ENCODE measurements at places on chromosomes 7 and 10.

DNA sequence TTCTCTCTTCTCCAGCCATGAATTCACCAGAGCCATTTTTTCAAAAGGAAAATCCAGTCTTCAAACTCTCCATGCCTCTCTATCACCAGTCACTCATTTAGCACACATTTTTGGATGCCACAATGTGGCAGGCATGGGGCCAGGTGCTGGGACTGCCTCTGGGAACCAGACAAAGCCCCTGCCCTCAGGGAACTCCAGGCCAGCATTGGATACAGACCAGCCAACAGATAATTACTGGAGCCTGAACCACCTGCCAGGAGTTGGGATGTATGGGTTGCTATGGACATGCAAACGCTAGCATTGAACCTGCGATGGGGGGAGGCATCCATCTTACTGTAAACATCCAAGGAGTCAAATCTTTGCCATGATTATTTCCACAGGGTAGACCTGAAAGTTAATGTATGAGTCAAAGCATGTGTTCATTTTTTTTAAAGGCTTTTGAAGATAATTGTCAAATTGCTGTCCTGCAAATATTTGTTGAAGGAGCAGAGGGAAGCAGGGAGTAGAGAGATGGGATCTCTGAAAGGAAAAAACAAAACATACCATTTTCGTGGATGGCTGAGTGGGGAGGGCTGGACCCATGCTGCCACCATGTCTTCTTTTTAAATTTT lies 43.2 kb downstream of the SRRM3 start:
- no peak for DNase-seq

DNA sequence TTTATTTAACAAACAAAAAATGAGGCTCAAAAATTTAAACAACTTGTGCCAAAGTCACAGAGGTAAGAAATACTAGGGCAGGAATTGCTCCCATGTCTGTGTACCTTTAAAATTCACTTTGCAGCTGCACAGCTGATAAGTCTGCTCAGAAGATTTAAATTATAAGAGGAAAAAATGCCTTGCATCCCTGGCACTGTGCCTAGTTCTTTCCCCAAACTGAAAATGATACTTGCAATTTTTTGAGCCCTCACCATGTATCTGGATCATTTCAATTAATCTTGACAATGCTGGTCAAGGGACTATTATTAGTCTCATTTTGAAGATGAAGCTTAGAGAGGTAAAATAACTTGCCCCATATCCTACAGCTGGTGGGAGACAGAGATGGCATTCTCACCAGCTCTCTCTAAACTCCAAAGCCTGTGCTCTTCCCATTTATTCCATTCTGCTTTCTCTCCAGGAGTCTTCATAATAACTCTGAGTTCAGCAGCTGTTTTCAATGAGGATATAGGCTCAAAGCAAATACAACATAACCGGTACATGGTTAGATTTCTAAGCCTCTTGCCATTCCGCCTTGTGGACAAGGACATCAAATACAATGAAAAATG lies 350.5 kb upstream of the LRRTM3 start:
- DNase-seq: no peak

GRCh38 chr7:93030605-93031225 lies 87.1 kb downstream of the SAMD9 start:
- no peak for DNase-seq

- DNase-seq: no peak
Observed at GRCh38 chr7:11252705-11253272, 279.1 kb downstream of the PHF14 start.

DNA sequence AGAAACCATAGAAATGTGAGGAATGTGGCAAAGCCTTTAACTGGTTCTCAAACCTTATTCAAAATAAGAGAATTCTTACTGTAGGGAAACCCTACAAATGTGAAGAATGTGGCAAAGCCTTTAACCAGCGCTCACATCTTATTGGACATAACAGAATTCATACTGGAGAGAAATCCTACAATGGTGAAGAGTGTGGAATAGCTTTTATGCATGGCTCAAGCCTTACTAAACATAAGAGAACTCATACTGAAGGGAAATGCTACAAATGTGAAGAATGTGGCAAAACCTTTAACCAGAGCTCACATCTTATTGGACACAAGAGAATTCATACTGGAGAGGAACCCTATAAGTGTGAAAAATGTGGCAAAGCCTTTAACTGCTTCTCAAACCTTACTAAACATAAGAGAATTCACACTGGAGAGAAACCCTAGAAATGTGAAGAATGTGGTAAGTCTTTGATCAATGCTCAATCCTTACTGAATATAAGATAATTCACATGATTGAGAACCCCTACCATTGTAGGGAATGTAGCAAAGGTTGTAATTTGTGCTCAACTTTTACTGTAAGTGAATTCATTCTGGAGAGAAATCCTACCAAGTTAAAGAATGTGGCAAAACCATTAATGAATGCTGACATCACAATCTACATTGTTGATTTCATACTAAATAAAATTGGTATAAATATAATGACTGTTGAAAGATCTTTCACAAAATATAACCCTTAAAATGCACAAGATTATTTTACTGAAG lies 142.5 kb upstream of the ZNF479 start:
- no peak for DNase-seq

GRCh38 chr7:27839099-27839498 lies 99.1 kb downstream of the TAX1BP1 start:
- no peak for DNase-seq

DNA sequence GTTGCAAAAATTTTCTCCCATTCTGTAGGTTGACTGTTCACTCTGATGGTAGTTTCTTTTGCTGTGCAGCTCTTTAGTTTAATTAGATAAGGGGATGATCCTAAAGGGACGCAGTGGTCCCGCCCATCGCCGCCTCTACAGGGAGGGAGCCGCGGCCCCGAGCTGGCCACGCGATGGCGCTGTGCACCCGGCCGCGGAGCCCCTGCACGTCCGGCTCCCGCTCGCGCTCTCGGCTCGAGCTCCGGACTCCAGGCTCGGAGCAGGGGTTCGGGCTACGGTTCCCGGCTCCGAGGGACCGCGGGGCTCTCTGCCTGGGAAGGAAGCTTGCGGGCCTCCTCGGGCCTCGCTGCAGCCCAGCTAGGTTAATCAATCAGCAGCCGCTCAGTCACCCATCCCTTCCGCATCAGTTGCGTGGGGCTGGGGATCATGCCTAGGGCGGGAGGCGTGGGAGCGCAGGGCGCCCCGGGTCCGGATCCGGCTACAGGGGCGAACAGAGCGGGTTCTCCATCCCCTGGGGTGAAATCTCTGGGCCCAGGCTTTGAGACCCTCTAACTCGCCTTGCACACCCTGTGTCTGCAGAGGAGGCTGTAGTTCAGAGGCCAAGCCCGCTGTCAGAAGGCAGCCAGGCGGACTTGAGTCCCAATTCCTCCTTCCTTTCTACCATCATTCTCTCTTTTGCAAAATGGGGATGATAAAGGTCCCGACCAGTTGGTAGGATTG lies 97.9 kb downstream of the WDR11 start:
- DNase-seq: peak; percentile 65
